Natural killer cell treated with Interleukin-12 subunit alpha and Interleukin-12 subunit beta and Interleukin-15 and Interleukin-18, amount 100 ng/mL, for 72 hours (primary cell): ENCODE measurements at places on chromosomes 11 and 22. TPM values are rescaled to one million over a fixed set of nuclear protein-coding genes. Genes with fewer than 3 reads are reported as not detected.
A peak's percentile ranks its signal among the peaks of the same experiment; 100 is the strongest.

DNA sequence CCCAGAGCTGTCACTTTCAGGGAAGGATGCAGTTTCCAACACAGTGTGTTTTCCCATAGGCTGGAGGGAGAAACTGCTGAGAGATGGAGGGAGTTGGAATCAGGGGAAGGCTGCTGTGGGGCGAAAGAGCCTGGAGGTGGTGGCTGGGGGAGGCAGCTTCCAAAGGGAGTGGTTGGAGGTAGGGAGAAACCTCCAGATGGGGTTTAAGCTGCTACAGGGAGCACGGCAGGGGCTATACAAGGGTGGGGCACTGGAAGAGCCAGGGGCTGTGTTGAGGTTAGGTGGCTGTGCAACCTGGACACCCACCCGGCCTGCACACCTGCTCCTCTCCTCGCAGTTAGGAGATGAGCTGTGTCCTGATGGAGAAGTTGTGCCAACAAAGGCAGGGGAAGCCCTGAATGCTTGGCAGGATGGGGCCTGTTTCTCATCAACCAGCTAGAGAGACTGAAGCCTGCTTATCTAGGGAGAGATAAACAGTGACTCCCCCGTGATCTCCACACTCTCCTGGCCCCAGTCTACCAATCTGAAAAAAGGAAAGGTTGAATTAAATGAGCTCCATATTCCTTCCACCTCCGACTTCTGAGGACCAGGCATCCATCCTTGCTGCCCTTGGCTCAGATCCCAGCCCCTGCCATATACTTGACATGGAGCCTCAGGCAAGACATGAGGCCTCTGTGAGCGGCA is 3.6 kb upstream of the SLCO2B1 start:
- no peak for DNase-seq

DNA sequence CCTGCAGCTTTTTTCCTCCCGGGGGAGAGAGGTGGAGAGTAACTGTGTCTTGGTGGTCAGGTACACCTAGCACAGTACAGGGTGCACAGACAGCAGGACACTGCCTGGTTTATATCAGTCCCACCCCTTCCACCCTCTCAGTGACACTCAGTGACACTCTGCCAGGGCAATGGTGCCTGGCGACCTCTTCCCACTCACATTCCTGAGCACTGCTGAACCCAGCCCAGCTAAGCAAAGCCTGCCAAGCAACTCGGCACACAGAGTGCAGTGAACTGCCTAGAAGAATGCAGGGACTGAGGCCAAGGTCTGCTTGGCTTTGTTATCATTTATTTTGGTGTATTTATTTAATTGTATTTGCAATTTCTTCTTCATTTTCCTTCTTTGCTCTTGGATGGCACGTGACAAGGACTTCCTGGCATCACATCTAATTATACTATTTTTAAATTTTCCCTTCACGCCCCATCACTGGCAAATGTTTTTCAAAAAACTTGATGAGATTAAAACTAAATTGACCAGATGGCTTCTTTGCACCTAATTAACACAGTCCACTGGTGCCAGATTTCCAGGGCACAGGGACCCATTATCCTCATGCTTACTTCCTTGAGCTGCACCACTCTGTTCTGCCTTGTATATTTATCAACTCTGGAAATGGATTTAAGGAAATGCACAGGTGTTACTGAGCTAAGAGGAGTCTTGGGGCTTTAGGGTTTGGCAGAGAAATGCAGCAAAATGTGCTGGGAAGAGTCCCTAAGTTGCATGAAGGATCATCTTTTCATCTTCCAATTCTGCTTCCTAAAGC is 205.6 kb downstream of the ADAMTS15 start:
- DNase-seq: no peak

DNA sequence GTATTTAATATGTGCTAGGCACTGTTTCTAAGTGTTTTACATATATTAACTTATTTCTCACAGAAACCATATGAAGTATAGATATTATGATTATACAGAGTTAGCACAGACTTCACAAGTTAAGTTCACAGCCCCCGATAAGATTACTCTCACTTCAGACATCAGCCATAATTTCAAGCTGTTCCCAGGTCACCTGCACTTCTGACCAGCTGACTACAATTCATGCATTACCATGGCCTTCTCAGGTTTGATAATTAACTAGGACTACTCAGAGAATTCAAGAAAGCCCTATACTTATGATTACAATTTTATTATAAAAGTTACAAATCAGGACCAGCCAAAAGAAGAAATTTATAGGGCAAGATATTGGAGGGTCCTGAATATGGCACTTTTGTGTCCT is 68.2 kb upstream of the RRM1 start:
- no peak for DNase-seq

DNA sequence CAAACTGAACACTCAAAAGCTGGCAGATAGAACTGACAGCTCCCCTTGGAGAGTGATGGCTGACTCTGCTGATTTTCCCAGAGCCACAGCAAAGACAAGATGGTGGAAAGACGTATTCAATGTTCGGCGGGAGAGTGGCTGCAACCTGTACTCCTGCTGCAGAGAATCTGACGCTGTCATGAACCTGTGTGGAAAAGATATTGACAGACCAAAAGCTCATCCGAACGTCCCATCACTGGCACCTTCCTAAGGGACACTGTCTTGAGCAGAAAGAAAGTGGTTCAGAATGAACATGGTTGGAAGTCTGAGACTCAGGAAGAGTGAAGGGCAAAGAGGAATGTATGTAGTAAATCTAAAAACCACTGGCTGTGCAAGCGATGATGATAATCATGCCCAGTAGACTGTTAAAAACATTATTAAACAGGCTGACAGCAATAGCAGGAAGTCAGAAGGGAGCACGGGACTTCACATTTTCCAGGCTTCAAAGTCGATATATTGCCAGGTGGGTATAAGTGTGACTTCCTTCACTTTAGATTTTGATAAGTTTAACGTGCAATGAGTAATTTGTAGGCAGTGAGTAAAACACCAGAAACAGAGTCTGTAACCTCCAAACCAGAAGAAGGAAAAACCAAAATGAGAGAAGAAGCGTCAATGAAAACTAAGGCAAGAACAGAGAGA is 6.2 kb upstream of the IL17REL start:
- peak; percentile 49 for DNase-seq

- no peak for DNase-seq
Measured at GRCh38 chr22:27045103-27045947, 387.9 kb downstream of the MIAT start.

DNA sequence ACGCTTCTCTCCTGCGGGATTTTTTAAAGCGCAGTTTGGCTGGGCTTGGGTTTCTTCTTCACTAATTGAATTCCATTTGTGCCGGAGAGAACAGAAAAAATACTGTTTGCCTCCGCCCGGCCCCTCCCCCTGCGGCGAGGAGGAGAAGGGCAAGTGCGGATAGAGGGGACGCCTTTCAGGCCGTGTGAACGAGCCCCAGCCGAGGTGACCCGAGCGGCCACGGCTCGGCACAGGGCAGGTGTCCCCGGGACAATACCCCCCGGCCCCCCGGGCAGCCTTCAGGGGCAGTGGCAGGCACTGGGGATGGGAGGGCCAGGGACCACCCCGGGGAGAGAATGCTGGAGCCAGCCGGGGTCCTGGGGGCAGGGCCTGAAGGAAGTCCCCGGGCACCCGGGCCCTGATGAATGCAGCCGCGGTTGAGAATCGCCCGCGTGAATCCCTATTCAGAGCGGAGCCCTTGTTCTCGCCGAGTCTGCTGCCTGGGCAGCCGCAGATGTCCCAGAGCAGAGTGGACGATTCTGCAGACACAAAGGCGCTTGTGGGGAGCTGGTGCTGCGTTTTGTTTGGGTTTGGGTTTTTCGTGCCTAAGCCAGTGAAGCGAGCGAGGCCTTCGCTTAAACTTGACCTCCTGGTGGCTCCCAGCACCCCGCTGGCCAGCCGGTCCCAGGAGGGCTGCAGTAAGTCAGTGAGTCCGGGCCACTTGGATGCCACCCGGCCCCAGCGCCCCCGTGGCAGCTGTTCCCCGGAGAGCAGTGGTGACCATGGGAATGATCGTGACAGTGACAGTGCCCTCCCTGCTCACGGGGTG is 96.0 kb downstream of the WNT7B start:
- DNase-seq: no peak

DNA sequence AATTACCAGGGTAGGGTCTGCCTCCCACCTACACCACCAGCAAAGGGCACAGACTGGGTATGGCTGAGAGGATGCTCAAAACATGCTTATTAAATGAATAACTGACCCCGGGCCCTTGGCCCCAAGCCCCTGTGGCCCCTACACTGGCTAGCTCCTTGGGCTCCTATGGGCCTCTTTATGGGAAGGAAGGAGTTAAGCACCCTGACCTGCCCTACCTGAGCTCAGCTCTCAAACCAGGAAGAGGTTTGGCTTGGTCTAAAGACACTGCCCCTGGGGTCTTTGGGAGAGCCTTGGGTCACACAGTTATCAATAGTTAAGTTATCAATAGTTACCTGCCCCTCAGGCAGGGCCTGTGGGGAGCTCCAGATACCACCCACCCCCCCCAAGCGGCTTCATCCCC is 1.2 kb downstream of the USH1C start:
- no peak for DNase-seq

GRCh38 chr22:22507743-22508273 is 734 bp downstream of the ZNF280B start:
- no peak for DNase-seq

GRCh38 chr22:26364066-26365015 is 64.7 kb upstream of the ASPHD2 start:
- DNase-seq: peak; percentile 68

- no peak for DNase-seq
Measured at GRCh38 chr11:106482917-106483785, 405.7 kb downstream of the AASDHPPT start.

GRCh38 chr11:30471244-30471643 is 114.9 kb downstream of the MPPED2 start:
- DNase-seq: no peak

- DNase-seq: peak; percentile 35
Measured at GRCh38 chr11:2090172-2091111, 48.7 kb downstream of the IGF2 start.

DNA sequence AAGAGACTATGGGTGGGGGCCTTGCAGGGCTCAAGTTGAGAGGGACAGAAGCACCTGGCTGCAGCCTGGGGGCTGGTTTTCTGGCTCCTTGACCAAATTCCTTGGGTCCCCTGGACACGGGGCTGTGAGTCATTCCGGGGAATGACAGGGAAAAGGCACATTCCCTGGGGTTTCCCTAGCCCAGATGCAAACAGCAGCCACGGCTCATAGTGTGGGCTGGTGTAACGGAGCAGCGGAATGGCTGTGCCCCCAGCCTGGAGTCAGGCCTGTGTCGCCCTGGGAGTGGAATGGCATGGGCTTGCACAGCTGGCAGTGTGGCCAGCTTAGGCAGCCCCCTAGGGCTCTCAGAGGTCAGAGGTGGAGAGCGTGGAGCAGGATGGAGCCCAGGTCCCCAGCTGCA is 77.6 kb upstream of the KCNQ1OT1 start:
- no peak for DNase-seq

DNA sequence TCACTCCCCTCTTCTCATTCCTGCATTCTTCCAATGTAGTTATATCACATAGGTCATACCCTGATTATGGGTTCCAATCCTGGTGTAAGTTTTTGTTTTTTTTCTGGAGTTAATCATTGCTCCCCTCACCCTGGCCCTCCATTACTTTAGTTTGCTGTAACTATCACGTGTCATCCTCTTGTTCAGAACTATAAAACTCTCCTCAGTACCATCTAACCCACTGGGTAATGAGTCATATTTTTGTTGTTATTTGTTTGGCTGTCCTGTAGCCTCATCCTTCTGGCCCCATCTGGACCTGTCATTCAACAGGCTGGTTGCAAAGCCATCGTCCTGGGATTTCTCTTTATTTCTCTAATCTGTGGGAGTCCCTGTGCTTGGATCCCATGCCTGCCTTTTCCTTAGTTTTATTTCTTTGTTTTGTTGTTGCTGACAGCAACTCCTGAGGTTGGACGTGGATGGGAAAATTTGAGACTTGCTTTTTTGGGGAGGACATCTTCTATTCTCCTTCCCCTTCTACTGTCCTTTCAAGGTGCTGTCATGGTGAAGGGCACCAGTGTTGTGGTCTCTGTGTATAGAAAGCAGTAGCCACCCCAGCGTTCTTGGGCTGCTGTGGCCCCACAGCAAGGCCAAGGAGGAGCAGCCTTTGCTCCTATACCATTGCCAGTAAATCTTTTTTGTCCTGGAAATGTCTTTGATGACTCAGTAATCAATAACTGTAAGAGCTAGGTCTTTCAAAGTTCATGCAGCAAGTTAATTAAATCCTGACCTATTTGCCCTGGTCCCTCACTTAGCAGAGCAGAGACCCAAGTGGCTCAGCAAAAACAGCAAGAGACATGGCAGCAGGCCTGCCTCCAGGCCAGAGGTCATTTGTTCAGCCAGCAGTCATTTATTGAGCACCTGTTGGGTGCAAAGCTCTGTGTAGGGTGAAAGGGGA is 82.5 kb downstream of the C22orf31 start:
- DNase-seq: no peak

GRCh38 chr22:28874811-28875320 is 8.5 kb upstream of the ZNRF3 start:
- DNase-seq: no peak

DNA sequence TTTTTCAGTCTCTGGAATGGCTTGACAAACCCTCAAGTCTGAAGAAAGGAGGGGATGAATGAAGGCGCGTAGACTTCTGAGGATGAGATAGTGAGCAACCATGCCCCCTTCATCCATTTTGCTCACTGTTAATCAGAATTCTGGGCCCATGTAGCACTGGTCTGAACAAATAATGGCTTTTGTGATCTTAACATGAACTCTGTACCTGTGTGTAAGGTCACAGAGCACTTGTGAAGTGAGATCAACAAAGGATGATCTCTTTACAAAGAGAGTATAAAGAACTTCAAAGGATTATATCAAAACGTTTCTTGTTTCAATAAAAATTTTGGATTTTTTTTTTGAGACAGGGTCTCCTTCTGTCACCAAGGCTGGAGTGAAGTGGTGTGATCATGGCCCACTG is 976.7 kb downstream of the OPCML start:
- no peak for DNase-seq

GRCh38 chr22:39949964-39950737 is 10.0 kb upstream of the TMA7B start:
- DNase-seq: no peak

Gene TMEM258
- 119 TPM for total RNA-seq

Gene LRP4
- 0.90 TPM for total RNA-seq

Gene TMEM45B
- total RNA-seq: not detected

Gene HYOU1
- 259 TPM for total RNA-seq

Gene ARHGAP8
- 0.64 TPM for total RNA-seq

Gene C22orf42
- not detected for total RNA-seq

Gene PKNOX2
- not detected for total RNA-seq

Gene DDB1
- total RNA-seq: 276 TPM

Gene MS4A8
- total RNA-seq: not detected

Gene TRIM51
- total RNA-seq: 2.2 TPM
